Osteoblast (primary cell): ENCODE measurements at places on chromosomes 2 and 18. TPM values are rescaled to one million over a fixed set of nuclear protein-coding genes. Genes with fewer than 3 reads are reported as not detected.

GRCh38 chr2:65511306-65511705 lies 78.9 kb upstream of the SPRED2 start:
- no peaks in the 10 kb centered on the region for H3K36me3 ChIP-seq
- no peak overlapping the region for H3K27ac ChIP-seq
- H3K4me3 ChIP-seq: no peak overlapping the region

Gene CCDC85A
- total RNA-seq: 0.29 and 0.72 TPM in 2 replicates

- H3K27me3 ChIP-seq: no peaks in the 10 kb centered on the region
- H3K4me1 ChIP-seq: no peaks in the 10 kb centered on the region
- no peak overlapping the region for H3K4me3 ChIP-seq
- no peak for DNase-seq
- no peaks in the 10 kb centered on the region for H3K36me3 ChIP-seq
These were observed 14.2 kb downstream of the RPRM start for GRCh38 chr2:153464395-153464794.

DNA sequence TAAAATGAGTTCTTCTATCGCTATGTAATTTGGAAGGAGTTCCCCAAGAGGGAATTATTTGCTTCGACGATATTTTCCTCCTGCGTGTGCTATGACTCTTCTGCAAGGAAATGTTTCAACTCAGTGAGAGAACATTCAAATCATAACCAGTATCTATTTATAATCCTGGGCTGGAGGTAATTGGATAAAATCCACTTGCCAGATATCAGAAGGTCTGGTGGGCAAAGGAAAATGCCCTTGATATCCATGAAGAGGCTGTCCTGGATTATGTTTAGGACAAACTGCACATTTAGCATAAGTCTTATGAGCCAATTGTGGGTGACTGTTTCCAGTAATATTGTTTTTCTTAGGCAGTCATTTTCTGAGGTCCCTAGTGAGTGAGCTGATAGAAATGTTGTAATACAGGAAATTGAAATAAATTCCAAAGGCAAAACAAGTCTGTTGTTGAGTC lies 17.7 kb downstream of the RPIA start:
- peak overlapping the region; percentile 36 for H3K27ac ChIP-seq
- H3K4me3 ChIP-seq: no peak overlapping the region
- peak; percentile 66 for DNase-seq
- no peaks in the 10 kb centered on the region for H3K27me3 ChIP-seq
- no peaks in the 10 kb centered on the region for H3K36me3 ChIP-seq
- peaks cover 8% of the 10 kb centered on the region for H3K4me1 ChIP-seq

GRCh38 chr18:29077344-29077743 lies 900.4 kb upstream of the CDH2 start:
- H3K27ac ChIP-seq: no peak overlapping the region
- no peaks in the 10 kb centered on the region for H3K36me3 ChIP-seq
- no peak overlapping the region for H3K4me3 ChIP-seq
- no peaks in the 10 kb centered on the region for H3K4me1 ChIP-seq
- no peaks in the 10 kb centered on the region for H3K27me3 ChIP-seq

GRCh38 chr2:180730976-180731375 lies 249.4 kb upstream of the UBE2E3 start:
- H3K4me3 ChIP-seq: no peak overlapping the region
- no peaks in the 10 kb centered on the region for H3K36me3 ChIP-seq
- H3K27ac ChIP-seq: no peak overlapping the region
- H3K27me3 ChIP-seq: no peaks in the 10 kb centered on the region
- DNase-seq: no peak
- peaks cover 5% of the 10 kb centered on the region for H3K4me1 ChIP-seq

- H3K4me1 ChIP-seq: peaks cover 69% of the 10 kb centered on the region
- H3K36me3 ChIP-seq: no peaks in the 10 kb centered on the region
- H3K27ac ChIP-seq: peak overlapping the region; percentile 99
- peak overlapping the region; percentile 7 for H3K4me3 ChIP-seq
- H3K27me3 ChIP-seq: no peaks in the 10 kb centered on the region
- no peak for DNase-seq
These were observed 91.1 kb downstream of the CABLES1 start for GRCh38 chr18:23226391-23226790.

GRCh38 chr2:119494163-119494790 lies 30.0 kb downstream of the SCTR start:
- H3K4me3 ChIP-seq: no peak overlapping the region
- no peaks in the 10 kb centered on the region for H3K36me3 ChIP-seq
- no peak overlapping the region for H3K27ac ChIP-seq
- DNase-seq: no peak
